ENCODE measurements at places on chromosomes 6 and 20.

DNA sequence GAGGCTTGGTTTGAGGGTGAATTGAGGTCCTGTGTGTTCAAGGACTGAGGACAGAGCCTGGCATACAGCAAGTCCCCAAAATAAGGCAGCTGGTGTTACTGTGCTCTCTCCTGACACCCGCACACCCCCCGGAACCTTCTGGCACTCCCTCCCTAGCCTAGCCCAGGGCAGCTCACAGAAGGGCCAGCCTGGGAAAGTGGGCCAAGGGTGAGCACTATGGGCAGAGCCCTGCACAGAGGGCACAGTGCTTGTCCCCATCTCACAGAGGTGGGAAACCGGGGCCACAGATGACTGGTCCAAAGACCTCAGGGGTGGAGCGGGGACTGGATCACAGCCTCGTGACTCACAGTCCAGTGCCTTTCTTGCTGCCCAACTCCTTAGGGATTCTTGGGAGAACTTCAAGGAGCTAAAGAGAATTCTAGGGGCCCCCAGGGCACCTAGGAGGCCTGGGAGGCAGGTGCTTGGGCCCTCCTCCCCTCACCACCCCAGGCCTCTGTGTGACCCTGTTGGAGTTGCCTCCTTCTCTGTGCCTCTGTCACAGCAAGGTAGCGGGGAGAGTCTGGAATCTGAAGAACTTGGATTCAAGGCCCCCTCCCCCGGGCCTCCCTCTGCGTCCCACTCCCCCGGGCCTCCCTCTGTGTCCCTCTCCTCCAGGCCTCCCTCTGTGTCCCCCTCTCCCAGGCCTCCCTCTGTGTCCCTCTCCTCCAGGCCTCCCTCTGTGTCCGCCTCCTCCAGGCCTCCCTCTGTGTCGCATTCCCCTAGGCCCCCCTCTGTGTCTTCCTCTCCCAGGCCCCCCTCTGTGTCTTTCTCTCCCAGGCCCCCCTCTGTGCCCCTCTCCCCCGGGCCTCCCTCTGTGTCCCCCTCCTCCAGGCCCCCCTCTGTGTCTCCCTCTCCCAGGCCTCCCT, 13.5 kb downstream of the DLGAP4 start:
- DNase-seq, result no peak

GRCh38 chr6:14953836-14954235, 292.0 kb upstream of the JARID2 start:
- DNase-seq, result no peak

DNA sequence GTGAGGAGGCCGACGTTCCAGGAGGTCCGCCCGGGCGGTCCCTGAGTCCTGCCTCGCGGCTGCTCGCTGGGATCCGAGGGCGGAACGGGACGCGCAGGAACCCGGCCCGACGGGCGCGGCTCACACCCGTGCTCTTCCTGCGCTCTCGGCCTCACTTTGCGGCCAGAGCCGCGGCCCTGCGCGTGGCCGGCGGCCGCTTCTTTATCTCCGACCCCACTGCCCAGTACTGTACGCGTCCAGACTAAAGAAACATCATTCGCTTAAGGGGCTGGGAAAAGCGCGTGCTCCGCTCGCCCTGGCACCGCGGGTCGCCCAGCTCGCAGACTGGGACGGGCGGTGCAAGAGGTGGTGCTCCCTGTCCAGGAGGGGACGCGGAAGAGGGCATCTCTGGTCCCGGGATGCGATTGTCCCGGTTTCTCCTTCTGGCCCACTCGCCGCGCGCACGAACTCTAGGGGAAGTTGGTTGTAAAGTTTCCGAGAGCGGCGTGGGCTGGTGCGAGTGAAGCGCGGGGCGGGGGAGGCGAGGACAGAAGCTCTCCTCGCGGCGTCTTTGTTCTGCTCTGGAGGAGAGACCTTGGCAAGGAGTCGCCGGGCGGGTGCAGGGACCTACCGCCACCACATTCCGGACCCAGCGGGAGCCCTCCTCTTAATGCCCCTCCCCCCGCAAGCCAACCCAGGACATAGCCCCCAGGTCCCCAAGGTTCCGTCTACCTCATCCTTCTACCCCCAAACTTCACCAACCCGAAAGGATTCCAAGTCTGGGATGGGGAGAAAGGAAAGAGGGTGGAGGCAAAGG, 71.0 kb downstream of the SOX4 start:
- DNase-seq, result peak; percentile 47

GRCh38 chr6:2861060-2861821, 19.6 kb upstream of the SERPINB1 start:
- DNase-seq, result no peak

DNA sequence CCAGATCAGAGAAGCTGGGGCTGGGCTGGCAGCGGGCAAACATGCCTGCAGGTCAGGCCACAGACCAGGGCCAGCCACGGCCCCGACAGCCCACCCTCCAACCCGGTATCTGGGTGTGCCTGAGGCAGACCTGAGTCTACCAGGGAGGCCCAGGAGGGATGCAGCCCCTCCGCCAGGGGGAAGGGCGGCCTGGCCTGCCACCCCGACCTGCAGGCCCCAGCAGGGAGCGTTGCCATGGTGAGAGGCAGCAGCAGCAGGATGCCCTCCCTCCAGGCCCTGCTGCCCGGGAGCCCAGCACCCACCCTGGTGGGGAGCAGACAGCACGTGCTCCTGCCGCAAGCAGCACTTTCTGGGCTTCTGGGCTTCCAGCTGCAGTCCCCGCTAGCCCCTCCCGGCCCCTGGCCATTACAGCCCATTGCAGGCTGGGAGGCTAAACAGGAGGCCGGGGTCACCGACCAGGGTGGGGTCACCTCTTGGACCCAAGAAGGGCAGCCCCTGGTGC, 3.8 kb upstream of the EEF1A2 start:
- DNase-seq, result no peak

- DNase-seq, result peak; percentile 44
These were observed 3.0 kb downstream of the YWHAB start for GRCh38 chr20:44888226-44889103.

GRCh38 chr6:112274774-112275173, 20.4 kb upstream of the LAMA4 start:
- DNase-seq, result no peak

- no peak for DNase-seq
These were observed 40.0 kb downstream of the SF3B5 start for GRCh38 chr6:144055121-144055931.
